ENCODE measurements at places on chromosomes 4 and X. TPM values are rescaled to one million over a fixed set of nuclear protein-coding genes. Genes with fewer than 3 reads are reported as not detected.

GRCh38 chr4:80897537-80898303 lies 132.8 kb upstream of the BMP3 start:
- no peaks in the 10 kb centered on the region for H3K4me1 ChIP-seq
- no peak overlapping the region for H3K27ac ChIP-seq
- no peak for DNase-seq
- H3K27me3 ChIP-seq: no peaks in the 10 kb centered on the region
- H3K36me3 ChIP-seq: no peaks in the 10 kb centered on the region

- peak overlapping the region; percentile 57 for H3K27ac ChIP-seq
- H3K27me3 ChIP-seq: no peaks in the 10 kb centered on the region
- H3K4me1 ChIP-seq: no peaks in the 10 kb centered on the region
- no peak for DNase-seq
- no peaks in the 10 kb centered on the region for H3K36me3 ChIP-seq
These were observed 13.0 kb upstream of the SEPSECS start for GRCh38 chr4:25172961-25173915.

Gene PCYT1B
- total RNA-seq: not detected

GRCh38 chr4:78291277-78291676 lies 234.2 kb downstream of the FRAS1 start:
- H3K27me3 ChIP-seq: no peaks in the 10 kb centered on the region
- H3K27ac ChIP-seq: no peak overlapping the region
- H3K4me1 ChIP-seq: no peaks in the 10 kb centered on the region
- H3K36me3 ChIP-seq: no peaks in the 10 kb centered on the region
- no peak overlapping the region for H3K4me3 ChIP-seq
- no peak for DNase-seq

Gene NXF2B
- not detected for total RNA-seq

DNA sequence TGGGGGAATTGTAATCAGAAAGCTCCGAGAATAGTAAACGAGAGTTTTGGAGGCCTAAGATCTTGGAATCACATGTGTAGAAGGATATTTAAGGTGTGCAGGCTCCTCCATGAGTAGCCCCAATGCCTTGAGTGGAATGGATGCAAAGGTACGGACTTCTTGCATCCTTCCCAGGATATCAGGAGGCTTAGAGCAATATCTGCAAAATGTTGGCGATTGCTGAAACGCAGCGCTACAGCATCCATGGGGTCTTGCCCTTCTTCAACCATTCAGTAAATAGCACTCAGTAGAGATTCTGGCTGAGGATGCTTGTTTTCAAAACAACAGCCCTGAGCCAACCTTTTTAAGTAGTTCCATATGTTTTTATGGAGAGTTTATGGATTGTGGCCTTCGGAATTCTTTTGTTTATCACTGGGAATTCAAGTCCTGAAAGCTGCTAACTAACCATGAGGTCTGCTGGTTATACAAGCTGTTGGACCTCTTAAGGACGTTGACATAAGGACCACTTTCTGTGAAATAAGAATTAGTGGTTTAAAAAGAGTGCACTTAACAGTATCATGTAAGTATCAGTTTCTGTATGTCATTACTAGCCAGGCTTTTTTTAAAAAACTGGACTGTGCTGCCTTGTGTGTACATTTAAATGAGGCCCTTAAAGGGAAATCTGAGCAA lies 228.8 kb upstream of the PGRMC2 start:
- H3K4me3 ChIP-seq: no peak overlapping the region
- peaks cover 9% of the 10 kb centered on the region for H3K4me1 ChIP-seq
- H3K36me3 ChIP-seq: no peaks in the 10 kb centered on the region
- H3K27me3 ChIP-seq: no peaks in the 10 kb centered on the region
- no peak for DNase-seq

DNA sequence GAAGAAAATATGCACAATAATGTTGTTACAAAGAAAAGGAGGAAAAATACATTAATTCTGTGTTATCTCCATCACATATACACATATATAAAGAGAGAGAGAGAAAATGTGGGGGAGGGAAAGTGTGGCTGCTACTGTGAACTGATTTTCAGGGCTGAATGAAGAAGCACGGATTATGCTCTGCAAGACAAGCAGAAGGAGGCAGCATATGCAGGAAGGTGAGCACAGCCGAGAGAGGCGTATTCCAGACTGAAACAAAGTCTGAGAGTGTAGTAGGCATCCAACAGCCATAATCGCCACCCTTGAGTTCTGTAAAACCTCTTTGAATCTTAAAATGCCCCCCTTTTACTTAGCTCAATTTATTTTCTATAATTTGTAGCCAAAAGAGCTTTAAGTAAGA lies 1081.8 kb upstream of the GRID2 start:
- no peak for DNase-seq
- no peak overlapping the region for H3K27ac ChIP-seq
- H3K4me3 ChIP-seq: no peak overlapping the region
- H3K4me1 ChIP-seq: no peaks in the 10 kb centered on the region
- peaks cover 3% of the 10 kb centered on the region for H3K27me3 ChIP-seq
- no peaks in the 10 kb centered on the region for H3K36me3 ChIP-seq

- peaks cover 25% of the 10 kb centered on the region for H3K36me3 ChIP-seq
- H3K27me3 ChIP-seq: no peaks in the 10 kb centered on the region
- DNase-seq: no peak
- no peak overlapping the region for H3K27ac ChIP-seq
- H3K4me1 ChIP-seq: no peaks in the 10 kb centered on the region
These were observed 38.6 kb downstream of the MTMR1 start for GRCh38 chrX:150731795-150732194.

Gene CCSER1
- total RNA-seq: 66.5 TPM

- H3K27me3 ChIP-seq: no peaks in the 10 kb centered on the region
- no peaks in the 10 kb centered on the region for H3K4me1 ChIP-seq
- H3K27ac ChIP-seq: no peak overlapping the region
- no peak for DNase-seq
- H3K36me3 ChIP-seq: no peaks in the 10 kb centered on the region
- no peak overlapping the region for H3K4me3 ChIP-seq
These were observed 52.8 kb upstream of the ANKRD17 start for GRCh38 chr4:73311428-73311827.

- H3K36me3 ChIP-seq: no peaks in the 10 kb centered on the region
- no peaks in the 10 kb centered on the region for H3K27me3 ChIP-seq
- no peaks in the 10 kb centered on the region for H3K4me1 ChIP-seq
- H3K27ac ChIP-seq: no peak overlapping the region
- no peak for DNase-seq
These were observed 499.6 kb downstream of the ACTRT1 start for GRCh38 chrX:127552571-127552970.

Gene SERTM2
- 0.13 TPM for total RNA-seq

Gene FOXR2
- total RNA-seq: not detected

GRCh38 chrX:139559383-139560042 lies 29.0 kb downstream of the F9 start:
- H3K27me3 ChIP-seq: no peaks in the 10 kb centered on the region
- no peaks in the 10 kb centered on the region for H3K4me1 ChIP-seq
- DNase-seq: no peak
- no peaks in the 10 kb centered on the region for H3K36me3 ChIP-seq
- no peak overlapping the region for H3K27ac ChIP-seq
- no peak overlapping the region for H3K4me3 ChIP-seq

Gene CD40LG
- not detected for total RNA-seq

Gene PPEF2
- not detected for total RNA-seq

Gene F8A2
- total RNA-seq: not detected

DNA sequence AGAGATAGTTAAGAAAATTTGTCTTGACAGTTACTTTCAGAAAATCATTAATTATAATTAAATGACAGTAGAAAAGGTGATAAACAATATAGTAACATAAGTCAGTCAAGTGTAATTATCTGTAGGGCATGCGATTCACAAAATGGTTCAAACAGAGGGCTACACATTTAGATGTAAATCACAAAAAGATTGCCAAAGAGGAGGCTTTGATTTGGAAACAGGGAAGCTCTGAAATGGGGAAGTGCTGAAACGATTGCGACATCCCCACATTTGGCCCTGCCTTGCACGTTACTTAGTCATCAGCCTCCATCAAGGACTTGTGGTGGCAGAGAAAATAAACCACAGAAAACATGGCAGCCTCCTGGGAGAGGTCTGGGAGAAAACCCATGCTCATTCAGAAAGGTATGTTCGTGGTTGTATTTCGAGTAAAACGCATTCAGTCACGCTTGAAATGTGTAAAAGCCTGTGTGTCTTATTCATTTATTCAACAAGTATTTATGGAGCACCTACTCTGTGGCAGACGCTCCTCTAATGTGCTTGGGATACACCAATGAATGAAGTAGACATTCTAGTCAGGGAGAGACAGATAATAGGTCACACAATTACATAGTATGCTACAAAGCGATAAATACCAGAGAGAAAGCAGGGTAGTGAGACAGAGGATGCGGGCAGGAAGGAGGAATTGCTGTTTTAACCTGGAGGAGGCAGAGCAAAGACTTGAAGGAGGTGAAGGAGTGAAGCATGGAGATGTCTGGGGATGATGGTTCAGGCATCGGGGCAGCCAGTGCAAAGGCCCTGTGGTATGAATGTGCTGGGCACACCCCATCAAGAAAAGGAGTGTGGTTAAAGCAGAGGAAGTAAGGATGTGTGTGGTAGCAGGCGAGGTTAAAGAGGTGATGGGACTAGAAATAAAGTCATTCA lies 7.8 kb downstream of the RBM47 start:
- H3K27ac ChIP-seq: no peak overlapping the region
- H3K4me3 ChIP-seq: no peak overlapping the region
- no peaks in the 10 kb centered on the region for H3K4me1 ChIP-seq
- no peaks in the 10 kb centered on the region for H3K27me3 ChIP-seq

Gene MAMLD1
- total RNA-seq: 0.38 TPM

DNA sequence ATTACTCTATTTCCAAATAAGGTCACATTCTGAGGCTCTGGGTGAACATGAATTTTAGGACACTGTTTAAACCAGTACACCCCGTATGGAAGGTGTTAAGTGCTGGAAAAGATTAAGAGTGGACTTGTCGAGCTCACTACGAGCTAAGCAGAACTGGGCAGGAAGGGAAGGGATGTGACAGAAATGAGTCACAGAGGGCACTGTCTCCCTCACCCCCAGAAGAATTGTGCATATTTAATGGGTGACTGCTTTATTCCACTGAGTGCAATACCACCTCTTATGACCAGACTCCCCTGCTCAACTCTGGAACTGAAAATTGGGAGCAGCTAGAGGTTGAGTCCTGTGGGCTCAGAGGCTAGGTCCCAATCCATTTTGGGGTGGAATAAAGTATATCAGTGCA lies 187.4 kb upstream of the RPS6KA3 start:
- no peak overlapping the region for H3K4me3 ChIP-seq
- no peak for DNase-seq
- no peaks in the 10 kb centered on the region for H3K27me3 ChIP-seq
- no peak overlapping the region for H3K27ac ChIP-seq

GRCh38 chr4:166042510-166043055 lies 169.5 kb downstream of the TLL1 start:
- H3K27me3 ChIP-seq: no peaks in the 10 kb centered on the region
- no peak for DNase-seq
- no peak overlapping the region for H3K4me3 ChIP-seq
- no peak overlapping the region for H3K27ac ChIP-seq
- H3K4me1 ChIP-seq: no peaks in the 10 kb centered on the region
- no peaks in the 10 kb centered on the region for H3K36me3 ChIP-seq

- H3K4me3 ChIP-seq: no peak overlapping the region
- no peak for DNase-seq
- no peaks in the 10 kb centered on the region for H3K27me3 ChIP-seq
- H3K36me3 ChIP-seq: no peaks in the 10 kb centered on the region
- no peak overlapping the region for H3K27ac ChIP-seq
- H3K4me1 ChIP-seq: no peaks in the 10 kb centered on the region
These were observed 119.6 kb downstream of the CBLL2 start for GRCh38 chrX:22392133-22392948.

GRCh38 chrX:134804779-134805178 lies 146.5 kb upstream of the PLAC1 start:
- no peaks in the 10 kb centered on the region for H3K27me3 ChIP-seq
- DNase-seq: no peak
- no peaks in the 10 kb centered on the region for H3K4me1 ChIP-seq
- H3K4me3 ChIP-seq: no peak overlapping the region

GRCh38 chr4:144685911-144686310 lies 40.0 kb downstream of the HHIP start:
- no peak overlapping the region for H3K27ac ChIP-seq
- H3K36me3 ChIP-seq: no peaks in the 10 kb centered on the region
- H3K27me3 ChIP-seq: no peaks in the 10 kb centered on the region
- no peaks in the 10 kb centered on the region for H3K4me1 ChIP-seq

Gene NEIL3
- total RNA-seq: 0.76 TPM

Gene TKTL2
- total RNA-seq: not detected

GRCh38 chrX:41909068-41909467 lies 14.3 kb downstream of the CASK start:
- peak; percentile 48 for DNase-seq
- no peaks in the 10 kb centered on the region for H3K36me3 ChIP-seq
- no peaks in the 10 kb centered on the region for H3K27me3 ChIP-seq
- no peak overlapping the region for H3K27ac ChIP-seq
- H3K4me1 ChIP-seq: no peaks in the 10 kb centered on the region

GRCh38 chr4:26503844-26504243 lies 13.6 kb upstream of the CCKAR start:
- H3K4me1 ChIP-seq: no peaks in the 10 kb centered on the region
- no peak for DNase-seq
- H3K4me3 ChIP-seq: no peak overlapping the region
- no peak overlapping the region for H3K27ac ChIP-seq
- no peaks in the 10 kb centered on the region for H3K36me3 ChIP-seq
- no peaks in the 10 kb centered on the region for H3K27me3 ChIP-seq

GRCh38 chrX:132468454-132468853 lies 20.4 kb downstream of the MBNL3 start:
- DNase-seq: no peak
- H3K27ac ChIP-seq: no peak overlapping the region
- H3K4me1 ChIP-seq: no peaks in the 10 kb centered on the region
- H3K27me3 ChIP-seq: no peaks in the 10 kb centered on the region
- no peak overlapping the region for H3K4me3 ChIP-seq

Gene SLC25A4
- 17.3 TPM for total RNA-seq

DNA sequence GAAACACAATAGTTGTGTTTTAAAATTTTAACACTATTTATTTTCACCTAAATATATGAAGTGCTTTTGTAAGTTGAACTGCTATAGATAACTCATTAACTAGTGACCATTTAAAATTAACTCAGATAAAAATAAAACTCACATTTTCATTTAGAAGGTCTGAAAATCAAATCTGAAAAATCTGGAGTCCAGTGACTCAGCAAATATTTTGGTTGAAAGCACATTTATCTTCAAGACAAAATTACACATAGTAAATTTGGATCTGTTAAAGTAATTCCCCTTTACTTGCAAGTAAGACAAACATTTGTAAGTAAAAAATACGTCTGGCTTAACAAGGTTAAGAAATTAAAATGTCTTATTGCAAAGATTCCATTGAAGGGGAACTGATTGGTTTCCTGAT lies 589.1 kb downstream of the TRIML1 start:
- H3K27ac ChIP-seq: no peak overlapping the region
- no peaks in the 10 kb centered on the region for H3K27me3 ChIP-seq
- H3K4me3 ChIP-seq: no peak overlapping the region
- no peaks in the 10 kb centered on the region for H3K4me1 ChIP-seq
- H3K36me3 ChIP-seq: no peaks in the 10 kb centered on the region
- no peak for DNase-seq

Gene FHL1
- total RNA-seq: 302 TPM

- DNase-seq: no peak
- H3K27ac ChIP-seq: no peak overlapping the region
- H3K4me3 ChIP-seq: no peak overlapping the region
- H3K27me3 ChIP-seq: no peaks in the 10 kb centered on the region
These were observed 3.4 kb upstream of the GK start for GRCh38 chrX:30649859-30650258.

All from Peyer's patch (tissue), 4 donors.